ENCODE measurements at places on chromosomes 12 and 14. TPM values are rescaled to one million over a fixed set of nuclear protein-coding genes. Genes with fewer than 3 reads are reported as not detected.

The ANKRD13A gene
- 62.5 TPM for total RNA-seq

GRCh38 chr14:34691206-34691605 is 23.2 kb downstream of the CFL2 start:
- no peaks in the 10 kb centered on the region for H3K27me3 ChIP-seq
- no peaks in the 10 kb centered on the region for H3K36me3 ChIP-seq
- no peak overlapping the region for H3K4me3 ChIP-seq

The SYCP3 gene
- 0.71 TPM for total RNA-seq

The NXPH4 gene
- not detected for total RNA-seq

- no peaks in the 10 kb centered on the region for H3K36me3 ChIP-seq
- no peak for DNase-seq
- H3K27ac ChIP-seq: no peak overlapping the region
These were observed 966.2 kb upstream of the TMEM132C start for GRCh38 chr12:127300753-127301152.

Measured in lower lobe of right lung (tissue), 2 donors.